ENCODE measurements at places on chromosomes 2 and 18. TPM values are rescaled to one million over a fixed set of nuclear protein-coding genes. Genes with fewer than 3 reads are reported as not detected.
A peak's percentile ranks its signal among the peaks of the same experiment; 100 is the strongest.

GRCh38 chr2:126886211-126886915 lies 12.3 kb upstream of the TEX51 start:
- peak; percentile 79 for DNase-seq

DNA sequence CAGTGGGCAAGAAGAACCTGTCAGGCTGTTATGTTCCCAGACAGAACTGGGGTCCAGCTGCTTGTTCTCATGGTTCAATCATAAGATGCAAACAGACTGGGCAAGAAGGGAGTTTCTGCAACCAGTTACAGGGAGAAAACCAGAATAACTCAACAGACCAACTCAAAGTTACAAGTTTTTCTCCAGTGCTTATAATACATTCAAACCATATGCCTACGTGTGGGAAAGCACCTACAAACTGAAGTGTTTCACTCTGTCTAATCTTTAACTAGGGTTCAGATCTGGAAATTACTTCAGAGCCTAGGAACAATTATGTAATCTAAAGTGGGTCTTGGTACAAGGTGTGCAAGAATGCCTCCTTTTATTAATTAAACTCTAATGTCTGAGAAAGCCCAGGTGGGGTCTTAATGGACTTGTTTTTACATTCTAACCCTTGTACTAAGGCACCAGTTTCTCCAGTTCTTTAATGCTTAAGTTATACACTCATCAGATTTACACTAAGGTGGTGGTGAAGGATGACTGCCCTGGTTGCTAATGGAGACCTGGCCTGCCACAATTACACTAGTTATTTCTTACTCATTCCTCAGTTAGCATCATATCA lies 951.9 kb downstream of the TSN start:
- no peak for DNase-seq

- DNase-seq = no peak
Measured at GRCh38 chr2:55518841-55519165, 715 bp upstream of the CFAP36 start.

DNA sequence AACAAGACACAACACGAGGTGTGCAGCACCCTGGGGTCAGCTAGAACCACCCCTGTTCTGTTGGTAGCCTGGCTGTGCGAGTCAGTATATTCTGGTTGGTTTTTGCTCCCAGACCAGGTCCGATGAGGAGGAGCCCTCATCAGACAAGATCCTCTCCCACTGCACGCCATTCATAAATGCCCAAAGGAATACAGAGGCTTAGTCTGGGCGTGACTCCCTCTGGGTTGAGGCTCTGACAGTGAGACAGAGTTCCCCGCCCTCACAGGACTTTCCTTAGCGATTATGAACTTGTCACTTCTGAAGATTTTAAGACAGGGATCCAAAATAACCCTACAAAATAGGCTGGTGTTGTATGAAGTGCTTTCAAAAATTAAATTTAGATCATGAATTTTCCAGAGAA lies 85.5 kb upstream of the MC2R start:
- no peak for DNase-seq

GRCh38 chr2:234772733-234773060 lies 179.1 kb upstream of the SH3BP4 start:
- DNase-seq = no peak

DNA sequence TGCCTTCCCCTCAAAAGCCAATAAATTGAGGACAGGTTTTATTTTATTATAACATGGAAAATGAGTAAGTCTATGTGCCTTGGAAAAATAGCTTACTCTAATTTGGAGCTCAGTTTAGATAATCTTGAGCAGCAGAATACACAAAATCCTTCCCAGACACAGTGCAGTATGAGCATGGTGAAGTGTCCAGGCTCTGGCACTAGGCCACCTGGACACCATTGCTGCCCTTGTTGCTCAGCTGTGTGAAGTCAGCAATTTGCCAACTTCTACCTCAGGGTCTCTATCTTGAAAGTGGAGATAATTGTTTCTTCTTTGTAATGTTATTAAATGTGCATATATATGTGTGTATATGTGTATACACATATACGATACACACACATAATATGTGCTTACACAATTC lies 104.9 kb upstream of the CAVIN2 start:
- DNase-seq = no peak

DNA sequence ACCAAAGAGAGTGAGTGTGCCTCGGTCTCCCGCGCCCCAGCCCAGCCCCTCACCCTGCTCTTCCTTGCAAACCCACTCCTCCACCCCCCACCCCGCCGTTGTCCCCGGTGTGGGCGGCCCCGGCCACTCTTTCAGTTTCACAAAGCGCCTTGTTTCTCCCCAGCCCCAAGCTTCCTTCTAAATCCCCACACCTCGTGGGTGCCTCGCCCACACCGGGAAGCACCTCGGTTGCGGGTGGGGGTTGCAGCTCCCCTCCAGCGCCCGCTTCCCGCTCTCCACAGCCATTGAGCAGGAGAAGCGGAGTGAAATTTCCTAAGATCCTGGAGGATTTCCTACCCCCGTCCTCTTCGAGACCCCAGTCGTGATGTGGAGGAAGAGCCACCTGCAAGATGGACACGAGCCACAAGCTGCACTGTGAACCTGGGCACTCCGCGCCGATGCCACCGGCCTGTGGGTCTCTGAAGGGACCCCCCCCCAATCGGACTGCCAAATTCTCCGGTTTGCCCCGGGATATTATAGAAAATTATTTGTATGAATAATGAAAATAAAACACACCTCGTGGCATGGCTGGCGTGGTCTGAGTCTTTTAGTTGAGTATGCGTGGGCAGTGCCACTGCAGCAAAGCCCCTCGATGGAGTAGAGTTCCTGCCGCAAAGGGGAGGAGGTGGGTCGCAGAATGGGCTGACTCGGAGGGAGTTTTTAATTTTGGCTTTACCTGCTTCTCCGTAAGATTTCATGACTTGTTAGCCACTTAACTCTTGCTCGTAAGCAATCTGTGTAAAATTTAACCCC lies 848 bp downstream of the TMSB10 start:
- no peak for DNase-seq

- no peak for DNase-seq
Measured at GRCh38 chr2:1140389-1141003, 189.8 kb downstream of the SNTG2 start.

DNA sequence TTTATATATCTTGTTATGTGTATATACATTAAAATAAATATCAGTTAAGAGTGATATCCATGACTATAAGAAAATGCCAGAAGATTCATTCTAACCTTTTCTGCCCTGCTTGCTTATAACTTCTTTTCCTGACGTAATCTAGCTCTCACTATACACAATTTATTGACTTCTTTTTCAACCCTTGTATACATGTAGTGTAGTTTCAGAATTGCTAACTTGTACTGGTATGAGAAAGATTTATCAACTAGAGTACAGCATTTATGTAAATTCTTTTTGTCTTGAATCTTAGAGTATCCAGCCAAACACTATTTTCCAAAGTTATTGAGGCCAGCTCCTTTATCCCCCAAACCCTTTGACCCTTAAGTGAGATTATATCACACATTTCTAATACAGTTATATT lies 798.0 kb upstream of the RAB6C start:
- DNase-seq = no peak

DNA sequence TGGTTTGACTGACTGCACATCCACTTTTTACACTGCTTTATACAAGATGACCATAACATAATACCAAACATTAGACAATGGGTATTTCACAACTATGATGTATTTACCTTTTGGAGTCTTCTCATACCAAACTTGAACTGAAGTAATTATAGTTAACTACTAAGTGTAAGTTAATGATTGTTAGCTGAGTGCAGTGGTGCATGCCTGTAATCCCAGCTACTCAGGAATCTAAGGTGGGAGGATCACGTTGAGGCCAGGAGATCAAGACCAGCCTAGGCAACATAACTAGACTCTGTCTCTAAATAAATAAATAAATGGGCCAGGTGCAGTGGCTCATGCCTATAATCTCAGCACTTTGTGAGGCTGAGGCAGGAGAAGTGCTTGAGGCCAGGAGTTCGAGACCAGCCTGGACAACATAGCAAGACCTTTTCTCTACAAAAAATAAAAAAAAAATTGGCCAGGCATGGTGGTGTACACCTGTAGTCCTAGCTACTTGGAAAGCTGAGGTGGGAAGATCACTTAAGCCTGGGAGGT lies 44.9 kb upstream of the ORC2 start:
- DNase-seq = no peak

GRCh38 chr2:144944546-144945220 lies 424.8 kb upstream of the ZEB2 start:
- DNase-seq = no peak

DNA sequence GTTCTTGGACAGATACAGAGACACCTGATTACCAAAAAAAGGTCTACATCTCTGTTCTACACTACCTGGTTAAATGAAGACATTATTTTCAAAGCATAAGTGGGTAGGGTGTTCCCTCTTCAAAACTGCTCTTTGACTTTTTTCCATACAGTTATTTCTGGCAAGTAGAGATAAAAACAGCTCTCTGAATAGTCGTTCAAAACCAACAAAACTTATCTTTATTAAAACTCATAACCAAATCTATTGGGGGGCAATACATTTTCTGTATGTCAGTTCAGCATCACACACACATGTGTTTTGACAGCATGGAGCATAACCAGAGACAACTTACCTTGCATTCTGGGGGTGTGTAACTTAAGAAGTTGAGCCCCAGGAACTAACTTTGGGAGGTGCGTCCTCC lies 149.0 kb upstream of the EPC2 start:
- no peak for DNase-seq

- no peak for DNase-seq
Measured at GRCh38 chr2:19480673-19481072, 122.2 kb upstream of the OSR1 start.

DNA sequence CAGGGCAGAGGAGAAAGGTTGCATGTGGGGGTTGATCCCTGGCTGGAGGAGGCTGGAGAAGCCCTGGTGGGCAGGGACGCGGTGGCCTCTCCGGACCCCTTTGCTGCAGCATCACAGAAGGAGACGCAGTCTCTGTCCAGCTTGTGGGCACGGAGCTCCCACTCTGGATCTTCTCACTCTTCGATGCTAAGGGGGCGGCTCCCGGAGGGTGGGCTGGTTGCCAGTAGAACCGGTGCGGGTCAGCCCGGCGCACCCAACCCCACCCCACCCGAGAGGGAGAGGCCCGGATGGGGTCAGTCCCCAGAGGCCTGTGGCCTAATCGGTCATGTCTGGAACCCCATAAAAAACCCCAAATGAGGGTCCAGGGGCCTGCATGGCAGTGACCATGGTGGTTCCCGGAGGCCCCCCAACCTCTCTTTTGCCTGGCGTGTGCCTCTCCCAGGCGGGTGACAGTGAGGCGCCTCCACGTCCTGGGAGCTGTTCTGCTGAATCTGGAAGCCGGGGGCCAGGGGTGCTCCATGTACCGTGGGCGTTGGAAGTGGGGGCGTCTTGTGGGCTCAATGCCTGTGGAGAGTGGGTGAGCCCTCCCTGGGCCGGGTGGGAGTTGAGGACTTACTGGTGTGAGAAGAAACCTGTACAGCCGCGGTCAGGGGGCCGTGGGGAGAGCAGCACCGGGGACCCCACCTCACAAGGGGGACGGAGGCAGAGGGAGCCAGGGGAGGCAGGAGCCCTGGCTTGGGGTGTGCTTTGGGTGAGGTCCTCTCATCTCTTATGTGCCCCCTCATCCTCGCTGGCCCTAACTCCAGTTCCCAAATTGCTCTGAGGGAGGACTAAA lies 79.6 kb downstream of the RTP5 start:
- DNase-seq = peak; percentile 78

GRCh38 chr2:239608723-239609122 lies 207.9 kb upstream of the HDAC4 start:
- no peak for DNase-seq

GRCh38 chr2:230328155-230328458 lies 1.1 kb downstream of the SP140L start:
- no peak for DNase-seq

- no peak for DNase-seq
Measured at GRCh38 chr2:235480614-235481013, 13.2 kb upstream of the AGAP1 start.

GRCh38 chr2:105406221-105406620 lies 7.4 kb upstream of the FHL2 start:
- DNase-seq = no peak

DNA sequence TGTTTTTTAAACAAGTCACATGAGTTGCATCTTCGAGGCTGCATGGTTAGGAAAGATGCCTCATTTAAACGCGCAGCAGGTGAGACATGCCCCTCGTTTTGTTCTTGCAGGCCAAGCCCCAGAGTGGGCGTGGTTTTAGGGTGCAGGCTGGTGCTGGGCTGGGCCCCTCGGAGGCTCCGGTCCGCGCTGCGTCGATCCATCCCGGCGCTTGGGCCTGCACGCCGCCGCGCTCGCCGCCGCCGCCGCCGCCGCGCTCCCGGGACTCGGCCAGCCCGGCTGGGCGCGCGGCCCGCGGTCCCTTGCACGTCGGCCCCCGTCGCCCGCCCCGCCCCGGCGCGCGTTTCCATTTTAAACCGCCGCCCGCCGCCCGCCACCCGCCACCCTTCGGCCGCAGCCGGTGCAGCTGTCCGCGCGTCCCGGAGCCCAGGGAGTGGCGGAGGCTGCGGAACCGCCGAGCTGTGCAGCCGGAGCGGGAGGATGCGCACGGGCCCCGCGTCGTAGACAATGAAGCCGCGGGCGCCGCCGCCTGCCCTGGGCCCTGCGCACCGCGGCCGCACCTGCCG lies 175.5 kb downstream of the AGAP1 start:
- no peak for DNase-seq

GRCh38 chr2:212327171-212327809 lies 211.3 kb downstream of the ERBB4 start:
- DNase-seq = no peak

DNA sequence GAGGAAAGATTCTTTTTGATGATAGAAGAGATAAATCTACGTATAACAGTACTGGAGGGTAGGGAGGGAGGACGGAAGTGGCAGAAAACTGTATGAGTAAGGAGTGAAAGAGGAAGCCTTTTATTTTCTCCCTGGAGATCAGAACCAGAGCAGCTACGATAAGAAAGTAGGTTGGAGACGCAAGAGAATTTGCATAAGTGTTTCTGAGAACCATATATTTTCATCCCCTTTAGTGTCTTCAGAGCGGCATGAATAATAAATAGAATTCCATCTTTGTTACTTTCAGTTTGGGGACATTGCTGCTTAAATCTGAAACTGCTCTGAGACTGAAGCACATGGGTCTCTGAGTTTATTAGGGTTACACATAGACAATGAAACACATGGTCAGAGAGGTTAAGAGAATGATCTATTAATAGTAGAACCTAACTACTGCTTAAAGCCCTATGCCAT lies 230.2 kb upstream of the TNP1 start:
- no peak for DNase-seq

Gene FHOD3
- 17.8 TPM for total RNA-seq

Gene CRYGD
- total RNA-seq = not detected

Gene ARPC2
- total RNA-seq = 279 TPM

Gene CNRIP1
- total RNA-seq = 4.3 TPM

Gene PAX8
- 6.3 TPM for total RNA-seq

Gene SUCLG1
- total RNA-seq = 68.8 TPM

Gene CFAP53
- total RNA-seq = not detected

Gene CTAGE1
- total RNA-seq = not detected

Gene ABCG8
- not detected for total RNA-seq

Measured in suprapubic skin (tissue), 4 donors.